Activated T-cell treated with anti-CD3 and anti-CD28 coated beads, Interleukin-2, amount 50 U/mL, for 1 hour (primary cell): ENCODE measurements at places on chromosomes 6 and 20.

GRCh38 chr6:156873654-156874380 lies 96.6 kb downstream of the ARID1B start:
- DNase-seq, result no peak

GRCh38 chr20:51469578-51470498 lies 72.7 kb downstream of the NFATC2 start:
- no peak for DNase-seq

DNA sequence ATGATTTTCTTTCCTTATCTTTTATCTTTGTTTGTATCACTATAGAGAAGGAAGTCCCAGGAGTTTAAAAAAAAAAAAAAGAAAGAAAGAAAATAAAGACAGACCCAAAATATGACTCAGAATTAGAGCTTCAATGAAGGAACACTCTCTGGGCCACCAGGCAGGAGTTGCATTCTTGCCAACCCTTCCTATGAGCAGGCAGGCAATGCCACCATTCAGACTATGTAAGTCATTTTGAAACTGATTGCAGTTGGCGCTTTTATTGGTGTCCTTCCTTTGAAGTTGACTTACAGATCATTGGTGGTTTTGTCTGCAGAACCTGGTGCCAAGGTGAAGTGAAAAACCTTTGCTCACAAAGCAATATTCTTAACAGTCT lies 50.3 kb downstream of the MYB start:
- DNase-seq, result no peak

DNA sequence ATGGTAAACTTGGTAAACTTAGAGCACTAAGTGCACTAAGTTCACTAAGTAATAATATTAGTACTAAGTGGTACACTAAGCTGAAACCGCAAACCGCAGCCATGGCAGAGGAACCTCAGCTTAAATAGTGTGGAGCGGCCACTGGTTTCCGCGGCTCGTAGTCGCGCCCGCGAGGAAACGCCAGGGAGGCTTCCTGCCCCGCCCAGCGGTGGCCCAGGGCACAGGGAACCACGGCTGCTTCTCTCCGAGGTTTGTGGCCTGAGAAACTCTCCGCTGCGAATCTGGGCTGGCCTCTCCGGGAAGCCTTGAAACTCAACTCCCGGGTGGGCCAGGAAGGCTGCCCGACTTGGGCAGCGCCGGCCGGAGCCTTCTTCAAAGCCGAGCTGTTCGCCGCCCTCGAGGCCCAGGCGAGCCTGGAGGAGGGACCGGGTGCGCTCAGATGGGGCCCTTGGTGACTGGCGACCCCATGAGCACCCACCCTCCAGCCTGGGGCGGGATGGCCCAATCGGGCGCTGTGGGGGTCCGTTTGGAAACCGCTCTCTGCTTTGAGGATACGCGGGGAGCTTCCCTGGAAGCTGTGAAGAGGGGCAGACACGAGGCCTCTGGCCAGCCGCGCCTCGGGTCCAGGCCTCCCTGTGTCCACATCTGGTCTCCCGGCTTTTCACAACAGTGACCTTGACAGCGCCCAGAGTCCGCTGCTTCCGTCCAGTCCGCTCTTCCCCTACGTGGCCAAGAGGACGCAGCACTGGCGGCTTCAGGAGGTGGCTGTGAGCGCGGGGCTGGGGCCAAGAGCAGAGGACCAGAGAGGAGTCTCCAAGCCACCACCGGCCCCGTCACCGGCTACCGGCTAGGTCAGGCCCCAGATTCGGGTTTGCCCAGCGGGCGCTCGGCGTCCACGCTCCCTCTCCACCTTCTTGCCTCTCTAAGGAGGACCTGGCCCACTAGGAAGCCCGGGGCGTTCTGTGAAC lies 25.4 kb upstream of the HLA-E start:
- peak; percentile 69 for DNase-seq

- DNase-seq, result no peak
Observed at GRCh38 chr6:157139054-157139708, 184.1 kb downstream of the TMEM242 start.

DNA sequence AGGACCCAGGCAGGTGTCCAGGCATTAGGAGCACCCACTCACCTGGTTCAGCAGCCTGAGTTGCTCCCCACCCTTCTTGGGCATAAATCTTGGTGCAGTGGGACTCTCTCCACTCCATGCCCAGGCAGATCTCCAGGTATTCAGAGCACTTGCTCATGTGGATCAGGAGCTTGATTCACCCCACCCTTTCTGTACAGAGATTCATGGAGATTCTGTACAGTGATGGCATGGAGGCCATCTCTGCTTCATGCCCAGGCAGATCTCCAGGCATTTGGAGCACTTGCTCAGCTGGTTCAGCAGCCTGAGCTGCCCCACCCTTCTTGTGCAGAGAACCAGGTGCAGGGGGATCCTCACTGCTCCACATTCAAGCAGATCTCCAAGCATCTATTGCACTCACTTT lies 44.1 kb downstream of the BEND6 start:
- no peak for DNase-seq

GRCh38 chr6:169868458-169868857 lies 117.0 kb downstream of the ERMARD start:
- peak; percentile 56 for DNase-seq

DNA sequence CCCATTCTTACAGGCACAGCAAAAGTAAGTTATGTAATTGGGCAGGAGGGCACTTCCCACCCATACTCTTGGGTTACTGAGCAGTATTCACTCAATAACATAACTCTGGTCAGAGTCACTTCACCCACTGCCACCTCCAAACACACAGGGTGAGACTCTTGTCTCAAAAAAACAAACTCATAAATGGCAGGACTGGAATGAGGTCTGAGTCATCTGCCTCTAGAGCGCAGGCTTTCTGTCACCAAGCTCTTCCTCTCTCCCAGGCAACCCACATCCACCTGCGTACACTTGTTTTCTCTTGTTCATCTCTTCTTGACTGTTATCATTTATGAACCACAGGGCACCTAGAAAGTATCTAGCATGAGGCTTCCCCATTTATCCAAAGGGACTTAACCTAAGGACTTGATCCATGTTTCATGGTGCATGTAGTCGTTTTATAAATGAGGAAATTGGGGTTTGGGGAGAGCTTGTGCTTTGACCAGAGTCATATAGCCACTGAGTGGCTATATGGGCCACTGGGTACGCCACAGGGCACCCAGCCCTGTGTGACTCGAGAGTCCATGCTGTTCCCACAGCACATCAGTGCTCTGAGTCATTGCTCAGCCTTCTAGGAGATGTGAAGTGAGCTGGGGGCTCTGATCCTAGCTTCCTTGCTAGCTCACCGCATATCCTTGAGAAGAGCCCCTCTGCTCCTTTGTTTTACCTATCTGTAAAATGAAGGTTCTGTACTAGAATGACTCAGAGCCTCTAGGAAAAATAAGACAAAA lies 22.4 kb downstream of the C20orf173 start:
- DNase-seq, result no peak

DNA sequence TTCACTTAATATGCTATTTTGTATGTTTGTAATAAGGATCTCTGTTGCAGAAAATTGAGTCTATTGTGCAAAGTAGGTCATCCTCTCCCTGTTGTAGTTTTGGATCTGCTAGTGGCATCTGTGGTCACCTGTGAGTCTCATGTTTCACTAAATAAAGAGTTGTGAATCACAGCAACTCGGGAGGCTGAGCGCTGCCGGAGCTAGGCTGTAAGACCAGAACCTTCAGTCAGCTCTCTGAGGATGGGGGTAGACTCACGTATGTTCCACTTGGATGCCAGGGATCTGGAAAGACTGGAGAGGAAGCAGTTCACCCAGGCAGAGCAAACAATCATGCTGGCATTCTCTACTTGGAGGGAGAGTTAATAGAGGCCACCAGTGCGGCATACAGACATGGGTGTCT lies 187.3 kb upstream of the FOXA2 start:
- DNase-seq, result no peak

- no peak for DNase-seq
Observed at GRCh38 chr6:44487002-44487401, 99.5 kb downstream of the CDC5L start.

- peak; percentile 52 for DNase-seq
Observed at GRCh38 chr20:46757754-46758678, 48.6 kb downstream of the SLC2A10 start.

GRCh38 chr6:56335726-56336125 lies 88.3 kb upstream of the COL21A1 start:
- no peak for DNase-seq

DNA sequence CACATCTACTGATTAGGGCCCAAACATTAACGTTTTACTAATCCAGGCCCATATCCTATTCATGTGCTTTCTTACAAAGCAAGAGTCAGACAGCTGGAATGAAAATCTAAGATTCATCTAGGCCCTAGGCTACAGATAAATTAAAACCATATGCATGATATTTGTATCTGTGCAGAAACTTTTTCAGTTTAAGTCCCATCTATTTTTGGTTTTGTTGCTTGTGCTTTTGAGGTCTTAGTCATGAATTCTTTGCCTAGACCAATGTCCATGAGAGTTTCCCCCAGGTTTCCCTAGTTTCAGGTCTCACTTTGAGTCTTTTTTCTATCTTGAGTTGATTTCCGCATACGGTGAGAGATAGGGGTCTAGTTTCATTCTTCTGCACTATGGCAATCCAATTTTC lies 20.2 kb downstream of the ADNP start:
- no peak for DNase-seq
